ENCODE measurements at places on chromosomes 5 and 9. TPM values are rescaled to one million over a fixed set of nuclear protein-coding genes. Genes with fewer than 3 reads are reported as not detected.

The SEMA4D gene
- 34.3 TPM for polyA plus RNA-seq

GRCh38 chr9:132003896-132004295 lies 75.8 kb downstream of the MED27 start:
- no peak for DNase-seq
- H3K27ac ChIP-seq: no peak overlapping the region
- H3K4me3 ChIP-seq: no peak overlapping the region
- H3K27me3 ChIP-seq: no peaks in the 10 kb centered on the region

DNA sequence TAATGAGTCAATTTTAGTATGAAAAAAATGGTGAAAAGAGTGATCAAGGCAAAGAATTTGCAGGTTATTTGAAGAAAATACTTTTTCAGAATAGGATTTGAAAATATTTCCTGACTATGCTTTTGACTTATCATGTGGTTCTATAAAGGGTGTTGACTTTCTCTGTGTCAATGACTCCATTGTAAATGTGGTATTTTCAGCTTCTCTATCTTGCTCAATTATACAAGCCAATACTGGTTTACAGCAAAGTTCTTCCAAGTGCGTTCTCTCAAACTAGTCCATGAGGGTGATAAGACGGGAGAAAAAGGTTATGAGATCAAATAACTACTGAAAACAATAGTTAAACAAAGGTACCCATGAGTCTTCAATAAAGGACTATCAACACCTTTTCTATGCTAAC lies 21.7 kb downstream of the IL33 start:
- no peaks in the 10 kb centered on the region for H3K36me3 ChIP-seq
- H3K27me3 ChIP-seq: no peaks in the 10 kb centered on the region
- no peak for DNase-seq
- H3K4me1 ChIP-seq: no peaks in the 10 kb centered on the region
- no peak overlapping the region for H3K4me3 ChIP-seq
- H3K27ac ChIP-seq: no peak overlapping the region

GRCh38 chr5:72377910-72378638 lies 57.9 kb downstream of the PTCD2 start:
- H3K4me3 ChIP-seq: no peak overlapping the region
- H3K36me3 ChIP-seq: no peaks in the 10 kb centered on the region
- no peaks in the 10 kb centered on the region for H3K27me3 ChIP-seq

DNA sequence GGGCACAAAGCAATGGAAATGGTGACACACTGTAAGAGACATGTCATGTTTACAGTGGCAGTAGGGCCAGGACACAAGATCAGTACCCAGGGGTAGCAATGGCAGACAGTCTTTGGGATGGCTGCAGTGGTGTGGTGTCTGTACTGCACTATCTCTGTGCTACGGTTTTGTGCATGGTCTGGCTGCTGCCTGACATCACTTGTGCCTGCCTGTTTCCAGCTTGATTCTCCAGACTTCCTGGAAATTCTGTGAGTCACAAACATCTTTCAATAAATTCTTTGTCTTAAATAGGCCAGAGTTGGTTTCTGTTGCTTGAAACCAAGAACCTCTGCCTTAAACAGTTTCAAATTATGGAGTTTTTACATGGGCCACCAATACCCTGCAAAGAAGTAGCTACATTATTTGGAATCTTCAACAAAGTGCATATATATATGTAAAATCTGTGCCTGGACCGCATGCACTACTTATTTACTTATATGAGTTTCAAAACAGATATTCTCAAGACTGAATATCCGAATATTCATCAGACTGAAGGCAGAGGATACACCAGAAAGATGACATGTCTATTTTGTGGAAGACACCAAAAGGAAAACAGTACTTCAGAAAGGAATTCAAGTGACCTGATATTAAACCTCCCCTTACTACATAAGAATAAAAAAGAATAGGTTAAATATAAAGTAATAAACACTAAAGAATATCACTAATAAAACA lies 188.1 kb downstream of the RFX3 start:
- H3K27me3 ChIP-seq: no peaks in the 10 kb centered on the region
- no peak for DNase-seq
- no peaks in the 10 kb centered on the region for H3K36me3 ChIP-seq
- H3K27ac ChIP-seq: no peak overlapping the region
- H3K4me3 ChIP-seq: no peak overlapping the region

DNA sequence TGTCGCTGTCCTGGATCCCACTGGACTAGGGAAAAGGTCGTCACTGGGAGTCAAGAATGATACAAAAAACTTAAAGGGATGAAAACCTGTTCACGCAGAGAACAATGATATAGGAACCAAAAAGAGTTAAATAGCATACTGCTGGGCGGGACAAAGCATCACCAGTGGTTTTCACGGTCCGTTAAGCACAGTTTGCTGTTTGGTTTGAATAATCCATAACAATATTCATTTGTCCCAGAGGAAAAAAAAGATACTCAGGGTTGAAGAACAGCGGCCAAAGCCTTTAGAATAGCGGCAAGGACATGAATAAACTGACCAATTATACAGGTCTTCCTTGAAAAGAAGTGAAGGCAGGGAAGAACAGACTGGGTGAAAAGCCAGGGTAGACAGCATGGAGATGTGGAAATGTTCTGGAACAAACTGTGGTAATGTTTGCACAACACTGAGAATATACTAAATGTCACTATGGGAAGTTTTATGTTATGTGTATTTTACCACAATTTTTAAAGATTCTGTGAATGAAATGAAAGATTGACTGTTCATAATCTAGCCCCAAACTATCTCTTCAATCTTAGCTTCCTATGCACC lies 60.8 kb downstream of the MTMR12 start:
- DNase-seq: no peak
- H3K27ac ChIP-seq: no peak overlapping the region
- no peak overlapping the region for H3K4me3 ChIP-seq
- H3K27me3 ChIP-seq: no peaks in the 10 kb centered on the region
- H3K36me3 ChIP-seq: peaks cover 75% of the 10 kb centered on the region

GRCh38 chr9:14343261-14344031 lies 29.5 kb upstream of the NFIB start:
- H3K36me3 ChIP-seq: no peaks in the 10 kb centered on the region
- H3K27me3 ChIP-seq: peaks cover 36% of the 10 kb centered on the region
- H3K4me3 ChIP-seq: no peak overlapping the region

GRCh38 chr9:88811511-88811910 lies 179.8 kb upstream of the S1PR3 start:
- no peaks in the 10 kb centered on the region for H3K27me3 ChIP-seq
- DNase-seq: no peak
- H3K4me3 ChIP-seq: no peak overlapping the region
- H3K27ac ChIP-seq: no peak overlapping the region

DNA sequence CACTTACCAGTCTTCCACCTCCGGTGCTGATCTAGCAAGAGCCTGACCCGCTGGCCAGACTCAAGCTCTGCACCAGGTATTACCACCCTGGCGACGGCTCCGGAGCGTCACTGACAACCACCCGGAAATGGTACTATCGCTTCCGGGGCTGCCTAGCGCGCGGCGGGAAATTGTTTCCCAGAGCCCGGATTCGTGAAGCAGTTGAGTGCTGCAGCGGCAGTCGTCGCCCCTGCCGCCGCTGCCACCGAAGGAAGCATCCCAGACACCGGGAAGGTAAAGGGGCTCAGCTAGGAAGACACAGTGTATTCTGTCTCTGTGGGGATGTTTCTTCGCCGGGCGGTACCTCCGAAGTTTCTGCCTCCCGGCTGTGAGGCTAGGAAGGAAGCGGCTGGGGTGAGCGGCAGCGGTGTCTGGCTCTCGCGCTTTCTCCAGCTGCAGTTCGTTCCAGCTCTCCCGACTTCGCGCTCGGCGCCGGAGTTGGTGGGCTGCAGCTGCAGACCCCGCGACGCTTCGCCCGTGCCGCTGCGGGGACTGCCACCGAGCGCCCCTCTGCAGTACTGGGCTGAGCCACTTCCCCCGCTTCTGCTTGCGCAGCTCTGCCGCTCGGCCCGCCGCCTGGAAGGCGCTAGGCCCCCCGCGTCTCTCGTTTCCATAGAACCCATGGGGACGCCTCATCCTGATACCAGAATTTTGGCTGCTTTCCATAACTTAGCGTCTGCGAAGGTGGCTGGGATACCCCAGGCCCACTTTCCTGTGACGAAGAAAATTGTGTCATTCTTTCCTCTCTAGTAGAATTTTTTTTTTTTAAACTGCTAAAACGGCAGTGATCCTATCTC lies at the start of the genes KIAA0825 and SLF1:
Gene KIAA0825 (minus strand): TSS at position 112 of the 836 bp plus-strand sequence. CDS start 81,478 bp downstream, outside the sequence.
Gene SLF1 (plus strand): TSS at position 177 of the 836 bp plus-strand sequence. CDS start 10,142 bp downstream, outside the sequence.
- peak; percentile 63 for DNase-seq
- H3K27me3 ChIP-seq: no peaks in the 10 kb centered on the region
- peaks cover 5% of the 10 kb centered on the region for H3K4me1 ChIP-seq
- H3K4me3 ChIP-seq: peak within 1 kb of the TSS; percentile 83
- no peaks in the 10 kb centered on the region for H3K36me3 ChIP-seq
- H3K27ac ChIP-seq: peak within 1 kb of the TSS; percentile 79

DNA sequence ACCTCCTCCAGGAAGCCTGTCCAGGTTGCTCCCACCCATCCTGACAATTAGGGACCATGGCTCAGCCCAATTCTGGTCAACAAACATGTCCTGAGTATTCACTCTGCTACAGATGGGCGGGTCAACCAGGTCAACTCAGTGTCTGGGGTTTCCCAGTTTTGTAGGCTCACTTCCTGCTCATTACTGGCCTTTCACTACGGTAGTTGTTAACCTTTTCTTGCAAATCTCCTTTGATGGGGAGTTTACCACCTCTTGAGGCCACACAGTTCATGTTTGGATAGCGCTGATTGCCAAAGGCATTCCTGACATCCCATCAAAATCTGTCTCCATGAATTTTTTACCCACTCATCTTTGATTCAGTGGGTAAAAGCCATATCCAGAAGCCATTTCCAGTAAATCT lies 13.8 kb downstream of the TMEM8B start:
- H3K27me3 ChIP-seq: peaks cover 7% of the 10 kb centered on the region
- peaks cover 17% of the 10 kb centered on the region for H3K4me1 ChIP-seq
- no peak overlapping the region for H3K27ac ChIP-seq
- H3K36me3 ChIP-seq: no peaks in the 10 kb centered on the region
- no peak overlapping the region for H3K4me3 ChIP-seq
